Activated CD4-positive, alpha-beta T cell treated with anti-CD3 and anti-CD28 coated beads, Interleukin-2, amount 10 ng/mL, durations not matched to agents 7 days and 5 days (primary cell): ENCODE measurements at places on chromosomes 2 and 18.

GRCh38 chr2:127045792-127046501 lies 61.0 kb downstream of the BIN1 start:
- no peak for DNase-seq

- no peak for DNase-seq
Observed at GRCh38 chr2:178157574-178157973, 36.7 kb upstream of the OSBPL6 start.

GRCh38 chr18:58032233-58032632 lies 11.8 kb upstream of the NEDD4L start:
- DNase-seq = no peak

DNA sequence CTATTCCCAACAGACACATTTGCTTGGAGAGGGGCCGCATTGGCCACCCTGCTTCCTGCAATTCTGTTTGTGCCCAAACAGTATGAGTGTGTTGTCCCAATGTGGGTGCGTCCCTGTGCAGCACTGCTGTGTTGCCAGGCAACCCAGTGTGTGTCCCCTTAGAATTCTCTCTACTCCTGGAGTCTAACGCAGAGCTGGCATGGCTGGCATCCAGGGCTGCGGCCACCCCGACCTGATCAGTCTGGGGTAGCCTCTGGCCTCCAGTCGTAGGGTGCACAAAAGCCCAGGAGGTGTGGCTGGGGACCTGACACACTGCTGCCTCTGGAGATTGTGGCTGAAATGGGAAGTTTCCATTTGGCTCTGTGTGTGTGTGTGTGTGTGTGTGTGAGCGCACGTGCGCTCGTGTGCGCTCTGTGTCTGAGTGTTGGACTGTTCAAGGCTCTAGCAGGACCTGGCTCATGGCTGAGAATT lies 48.0 kb downstream of the TEX44 start:
- no peak for DNase-seq

DNA sequence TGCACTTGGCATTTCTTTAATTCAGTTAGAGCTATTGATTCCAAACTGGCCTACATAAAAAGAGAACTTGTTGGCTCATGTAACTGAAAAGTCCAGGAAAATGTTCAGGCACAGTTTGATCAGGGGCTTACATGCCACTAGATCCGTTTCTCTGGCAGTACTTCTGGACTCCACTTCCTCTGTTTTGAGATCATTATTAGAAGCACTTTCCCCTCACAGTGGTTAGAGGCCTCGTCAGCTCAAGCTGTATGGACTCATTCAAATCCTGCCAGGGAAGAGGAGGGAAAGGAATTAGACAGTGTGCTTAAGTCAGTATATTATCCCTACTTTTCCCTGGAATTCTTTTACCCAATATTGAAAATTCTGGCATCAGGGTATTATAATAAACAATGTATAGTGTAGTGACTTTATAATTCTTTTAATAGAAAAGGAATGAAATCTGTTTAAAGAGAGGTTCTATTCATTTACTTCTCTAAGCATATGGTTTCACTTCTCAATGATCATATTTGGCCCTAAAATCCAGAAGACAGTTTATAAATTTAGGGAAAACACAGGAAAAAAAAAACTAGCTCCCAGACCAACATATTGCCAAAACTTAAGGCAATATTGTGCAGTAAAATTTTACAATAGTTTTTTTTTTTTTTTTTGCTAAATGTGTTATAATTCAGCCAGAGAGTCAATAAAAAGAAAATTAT lies 92.0 kb downstream of the ARMC9 start:
- DNase-seq = no peak

GRCh38 chr2:169344736-169345485 lies 17.4 kb downstream of the LRP2 start:
- no peak for DNase-seq
